Activated CD8-positive, alpha-beta T cell treated with anti-CD3 and anti-CD28 coated beads for 36 hours (primary cell): ENCODE measurements at places on chromosomes 12 and 14. TPM values are rescaled to one million over a fixed set of nuclear protein-coding genes. Genes with fewer than 3 reads are reported as not detected.

- H3K36me3 ChIP-seq, result no peaks in the 10 kb centered on the region
- H3K27ac ChIP-seq, result peak overlapping the region; percentile 57
- peak overlapping the region; percentile 52 for H3K4me3 ChIP-seq
Observed at GRCh38 chr12:132475304-132476037, 14.5 kb upstream of the FBRSL1 start.

- H3K4me1 ChIP-seq, result peaks cover 37% of the 10 kb centered on the region
- peak overlapping the region; percentile 94 for H3K4me3 ChIP-seq
- peak overlapping the region; percentile 89 for H3K27ac ChIP-seq
- peaks cover 48% of the 10 kb centered on the region for H3K36me3 ChIP-seq
- H3K27me3 ChIP-seq, result no peaks in the 10 kb centered on the region
Observed at GRCh38 chr12:8947737-8948136, 1.7 kb downstream of the M6PR start.

- DNase-seq, result no peak
- H3K4me1 ChIP-seq, result no peaks in the 10 kb centered on the region
- H3K27me3 ChIP-seq, result peaks cover 2% of the 10 kb centered on the region
- no peaks in the 10 kb centered on the region for H3K36me3 ChIP-seq
- no peak overlapping the region for H3K4me3 ChIP-seq
Observed at GRCh38 chr14:88910386-88910785, 85.9 kb downstream of the TTC8 start.

KRT3 gene
- total RNA-seq, result not detected

DNA sequence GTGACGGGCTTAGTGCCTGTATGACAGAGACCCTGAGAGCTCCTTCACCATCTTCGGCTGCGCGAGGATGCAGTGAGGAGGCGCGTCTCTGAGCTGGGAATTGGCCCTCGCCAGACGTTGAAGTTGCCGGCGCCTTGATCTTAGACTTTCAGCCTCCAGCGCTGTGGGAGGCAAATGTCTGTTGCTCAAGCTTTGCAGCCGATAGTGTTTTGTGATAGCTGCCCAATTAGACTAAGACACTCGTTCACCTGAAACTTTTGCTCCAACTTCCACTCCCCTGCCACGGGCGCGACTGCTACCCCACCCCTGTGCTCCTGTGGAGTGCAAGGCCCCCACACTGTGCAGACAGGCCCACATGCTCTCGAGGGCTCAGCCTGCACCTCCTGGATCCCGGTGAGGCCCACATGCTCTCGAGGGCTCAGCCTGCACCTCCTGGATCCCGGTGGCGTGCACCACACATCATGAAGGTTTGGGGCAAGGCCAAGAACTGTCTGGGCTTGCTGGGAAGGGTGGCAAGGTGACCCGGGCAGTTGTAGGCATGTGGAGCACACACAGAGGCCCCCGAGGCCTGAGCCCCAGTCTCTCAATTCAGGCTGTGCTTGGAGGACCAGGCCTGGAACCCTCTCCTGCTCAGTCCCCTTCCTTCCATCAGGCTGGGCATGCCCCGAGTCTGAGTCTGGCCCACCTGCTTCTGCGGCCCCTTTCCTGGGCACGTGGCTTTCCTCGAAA is 324.6 kb downstream of the TMEM121 start:
- DNase-seq, result no peak
- H3K36me3 ChIP-seq, result peaks cover 7% of the 10 kb centered on the region

GRIP1 gene
- 0.61 TPM for total RNA-seq

OR4E2 gene
- not detected for total RNA-seq

- peaks cover 66% of the 10 kb centered on the region for H3K36me3 ChIP-seq
- H3K27ac ChIP-seq, result peak overlapping the region; percentile 40
- H3K4me1 ChIP-seq, result peaks cover 37% of the 10 kb centered on the region
- H3K4me3 ChIP-seq, result no peak overlapping the region
- DNase-seq, result no peak
Observed at GRCh38 chr14:52711666-52712065, 4.7 kb downstream of the PSMC6 start.

AKAP5 gene
- total RNA-seq, result 1.3 TPM

- H3K4me1 ChIP-seq, result peaks cover 4% of the 10 kb centered on the region
- no peak for DNase-seq
- no peak overlapping the region for H3K27ac ChIP-seq
- peaks cover 13% of the 10 kb centered on the region for H3K27me3 ChIP-seq
- H3K4me3 ChIP-seq, result no peak overlapping the region
Observed at GRCh38 chr12:128966203-128966810, 113.0 kb downstream of the GLT1D1 start.

FAM181A gene
- not detected for total RNA-seq

PPFIBP1 gene
- total RNA-seq, result 6.6 TPM

DNA sequence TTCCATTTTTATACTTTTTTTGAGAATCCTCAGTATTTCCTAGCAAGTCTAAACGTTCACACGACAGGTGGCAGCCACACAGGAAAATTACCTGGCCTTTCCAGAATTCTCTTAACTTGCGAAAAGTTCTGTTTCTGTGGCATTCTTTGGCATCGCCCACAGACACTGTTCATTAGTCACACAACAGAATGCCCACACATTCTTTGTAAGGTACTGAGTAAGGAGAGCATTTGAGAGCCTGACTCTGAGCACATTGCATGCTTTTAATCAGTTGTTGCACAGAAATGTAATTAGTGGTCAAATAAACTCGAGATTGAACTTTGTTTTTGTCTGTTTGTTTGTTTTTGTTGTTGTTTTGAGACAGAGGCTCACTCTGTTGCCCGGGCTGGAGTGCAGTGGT is 52.4 kb downstream of the LMNTD1 start:
- H3K4me3 ChIP-seq, result no peak overlapping the region
- no peaks in the 10 kb centered on the region for H3K36me3 ChIP-seq
- no peaks in the 10 kb centered on the region for H3K4me1 ChIP-seq

HOXC9 gene
- total RNA-seq, result not detected

DNA sequence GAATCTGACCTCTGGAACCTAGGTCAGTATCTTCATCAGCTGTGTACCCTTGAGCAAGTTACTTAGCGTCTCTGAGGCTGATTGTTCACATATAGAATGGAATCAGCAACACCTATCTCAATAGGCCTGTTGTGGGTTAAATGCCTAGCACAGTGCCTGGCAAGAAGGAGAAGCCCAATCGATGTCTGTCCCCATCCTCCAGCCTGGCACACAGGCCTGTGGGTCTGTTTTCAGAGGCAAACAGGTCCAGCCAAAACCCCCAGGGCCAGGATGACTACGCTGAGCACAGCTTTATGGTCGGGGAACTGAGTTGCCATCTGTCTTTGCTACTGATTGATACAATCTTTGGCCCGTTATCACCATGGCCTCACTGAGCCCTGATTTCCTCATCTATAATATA is 89.2 kb downstream of the NUAK1 start:
- H3K36me3 ChIP-seq, result no peaks in the 10 kb centered on the region
- H3K27me3 ChIP-seq, result peaks cover 14% of the 10 kb centered on the region
- H3K4me3 ChIP-seq, result no peak overlapping the region
- H3K27ac ChIP-seq, result no peak overlapping the region
- no peaks in the 10 kb centered on the region for H3K4me1 ChIP-seq

GRCh38 chr12:53325511-53326061 is 4.2 kb upstream of the AAAS start:
- peaks cover 31% of the 10 kb centered on the region for H3K4me1 ChIP-seq
- H3K27ac ChIP-seq, result peak overlapping the region; percentile 82
- H3K36me3 ChIP-seq, result no peaks in the 10 kb centered on the region
- DNase-seq, result peak; percentile 47
- H3K27me3 ChIP-seq, result peaks cover 2% of the 10 kb centered on the region

FAR2 gene
- 7.0 TPM for total RNA-seq

GRCh38 chr12:3300833-3301401 is 190.1 kb upstream of the PRMT8 start:
- peaks cover 11% of the 10 kb centered on the region for H3K4me1 ChIP-seq
- H3K27me3 ChIP-seq, result peaks cover 19% of the 10 kb centered on the region
- no peak for DNase-seq
- H3K27ac ChIP-seq, result no peak overlapping the region
- no peak overlapping the region for H3K4me3 ChIP-seq

LALBA gene
- not detected for total RNA-seq

DNA sequence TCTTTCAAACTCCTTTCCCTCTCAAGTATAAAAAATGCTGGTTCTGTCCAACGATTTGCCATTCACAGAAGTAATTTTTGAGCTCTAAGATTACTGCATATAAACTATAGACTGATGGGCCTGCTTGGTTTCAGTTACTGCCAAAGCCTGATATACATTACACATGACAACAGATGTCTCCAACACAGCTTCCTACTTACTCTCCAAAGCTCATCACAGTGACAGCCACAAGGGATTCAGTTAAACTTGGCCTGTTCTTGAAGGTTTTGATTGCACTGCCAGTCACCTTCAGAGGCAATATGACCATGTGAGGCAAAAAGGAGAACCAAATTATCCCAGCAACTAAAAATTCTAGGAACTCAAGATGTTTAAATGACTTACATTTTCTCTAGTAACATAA is 30.1 kb downstream of the STXBP6 start:
- H3K4me1 ChIP-seq, result no peaks in the 10 kb centered on the region
- no peaks in the 10 kb centered on the region for H3K36me3 ChIP-seq
- no peaks in the 10 kb centered on the region for H3K27me3 ChIP-seq

DNA sequence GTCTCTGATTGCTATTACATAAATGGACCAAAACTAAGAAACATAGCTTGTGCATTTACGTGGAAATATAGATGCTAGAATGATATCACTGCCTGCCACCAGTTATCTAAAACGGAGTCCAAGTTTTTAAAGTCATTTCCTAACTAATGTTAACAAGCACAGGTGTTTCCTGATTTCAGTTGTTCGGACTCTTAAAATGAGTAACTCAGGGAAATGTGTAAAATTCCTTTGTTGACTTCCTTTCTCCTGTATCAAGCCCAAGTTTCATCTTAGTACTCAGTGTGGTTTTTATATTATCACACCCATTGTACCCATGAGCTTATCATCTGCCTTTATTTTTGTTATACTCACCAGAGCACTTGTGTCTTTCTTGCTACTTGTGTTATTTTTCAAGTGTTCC is 13.2 kb upstream of the PRKCH start:
- H3K27ac ChIP-seq, result no peak overlapping the region
- H3K27me3 ChIP-seq, result no peaks in the 10 kb centered on the region
- H3K4me3 ChIP-seq, result no peak overlapping the region
- no peak for DNase-seq
- H3K36me3 ChIP-seq, result peaks cover 46% of the 10 kb centered on the region

TBX3 gene
- not detected for total RNA-seq

- no peaks in the 10 kb centered on the region for H3K27me3 ChIP-seq
- H3K36me3 ChIP-seq, result peaks cover 8% of the 10 kb centered on the region
- no peak overlapping the region for H3K27ac ChIP-seq
- peaks cover 21% of the 10 kb centered on the region for H3K4me1 ChIP-seq
Observed at GRCh38 chr12:123983822-123984485, 10.9 kb downstream of the ZNF664 start.

DNA sequence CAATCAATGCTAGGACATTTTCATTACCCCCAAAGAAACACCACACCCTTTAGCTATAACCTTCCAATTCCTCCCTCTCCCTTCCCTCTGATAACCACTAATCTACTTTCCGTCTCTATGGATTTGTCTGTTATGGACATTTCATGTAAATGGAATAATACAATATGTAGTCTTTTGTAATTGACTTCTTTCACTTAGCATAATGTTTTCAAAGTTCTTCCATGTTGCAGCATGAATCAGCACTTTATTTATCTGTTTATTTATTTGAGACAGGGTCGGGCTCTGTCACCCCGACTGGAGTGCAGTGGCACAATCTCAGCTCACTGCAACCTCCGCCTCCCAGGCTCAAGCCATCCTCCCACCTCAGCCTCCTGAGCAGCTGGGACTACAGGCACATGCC is 1.2 kb upstream of the RBM19 start:
- H3K36me3 ChIP-seq, result peaks cover 18% of the 10 kb centered on the region
- peaks cover 37% of the 10 kb centered on the region for H3K4me1 ChIP-seq
- H3K4me3 ChIP-seq, result peak overlapping the region; percentile 88
- peak overlapping the region; percentile 19 for H3K27ac ChIP-seq
- DNase-seq, result no peak

DNA sequence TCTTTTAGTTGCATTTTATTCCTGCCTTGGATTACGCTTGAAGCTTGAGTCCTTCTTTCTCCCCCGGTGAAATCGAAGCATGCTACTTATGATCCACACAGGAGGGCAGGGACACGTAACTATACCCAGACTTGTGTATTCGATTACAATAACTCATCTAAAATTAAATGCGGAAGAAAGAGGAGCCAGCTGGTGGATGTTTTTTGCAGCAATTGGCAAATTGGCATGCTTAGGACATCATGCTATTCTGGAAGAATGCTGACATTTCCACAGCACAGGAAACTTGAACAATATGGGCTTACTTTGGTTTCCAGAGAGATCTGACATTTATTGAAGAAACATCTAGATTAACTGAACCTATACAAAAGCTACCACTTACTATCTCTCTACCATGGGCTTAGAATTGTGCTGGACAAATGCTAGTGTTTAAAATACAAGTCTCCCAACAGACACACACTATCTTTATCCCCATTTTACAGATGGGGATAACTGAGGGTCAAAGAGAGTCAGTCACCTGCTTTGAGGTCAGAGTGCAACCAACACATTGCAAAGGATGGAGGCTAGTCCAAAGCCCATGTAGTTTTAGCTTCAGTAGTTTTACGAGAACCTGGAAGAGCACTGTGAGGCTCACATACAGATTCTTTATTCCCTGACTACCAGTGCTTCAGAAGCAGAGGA is 36.3 kb downstream of the LGMN start:
- no peaks in the 10 kb centered on the region for H3K27me3 ChIP-seq
- no peak overlapping the region for H3K27ac ChIP-seq
- H3K4me1 ChIP-seq, result no peaks in the 10 kb centered on the region
- no peak overlapping the region for H3K4me3 ChIP-seq
- no peaks in the 10 kb centered on the region for H3K36me3 ChIP-seq

ZNF84 gene
- 24.1 TPM for total RNA-seq

- no peaks in the 10 kb centered on the region for H3K4me1 ChIP-seq
- H3K4me3 ChIP-seq, result no peak overlapping the region
Observed at GRCh38 chr12:69779928-69780327, 41.3 kb downstream of the RAB3IP start.

DNA sequence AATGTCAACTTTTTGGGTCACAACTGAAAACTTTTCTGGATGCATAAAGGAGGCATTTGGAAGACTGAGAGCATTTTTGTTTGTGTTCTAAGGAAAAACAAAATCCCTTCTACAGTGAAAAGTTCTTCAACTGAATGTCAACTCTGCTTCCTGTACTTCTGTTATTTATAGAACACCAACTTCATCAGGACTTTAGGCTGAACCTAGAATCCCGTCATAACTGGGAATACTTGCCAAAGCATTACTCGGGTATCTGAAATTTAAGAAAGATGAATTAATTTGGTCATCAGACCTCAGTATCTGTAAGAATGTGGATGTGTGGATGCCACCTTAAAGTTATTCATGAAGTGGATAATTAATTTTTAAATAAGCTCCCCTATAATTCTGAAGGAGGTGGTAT is 73.2 kb downstream of the FERMT2 start:
- no peak for DNase-seq
- H3K4me3 ChIP-seq, result no peak overlapping the region
- H3K27ac ChIP-seq, result no peak overlapping the region
- H3K36me3 ChIP-seq, result no peaks in the 10 kb centered on the region
- no peaks in the 10 kb centered on the region for H3K4me1 ChIP-seq
- H3K27me3 ChIP-seq, result no peaks in the 10 kb centered on the region
